ENCODE measurements at places on chromosomes 13 and 19.

GRCh38 chr13:111971891-111972780 lies 94.8 kb upstream of the SOX1 start:
- no peak for DNase-seq

GRCh38 chr13:99351772-99352171 lies 44.6 kb upstream of the GPR183 start:
- DNase-seq = peak; percentile 47

GRCh38 chr19:18478545-18479311 lies 40.8 kb upstream of the ISYNA1 start:
- DNase-seq = peak; percentile 86

DNA sequence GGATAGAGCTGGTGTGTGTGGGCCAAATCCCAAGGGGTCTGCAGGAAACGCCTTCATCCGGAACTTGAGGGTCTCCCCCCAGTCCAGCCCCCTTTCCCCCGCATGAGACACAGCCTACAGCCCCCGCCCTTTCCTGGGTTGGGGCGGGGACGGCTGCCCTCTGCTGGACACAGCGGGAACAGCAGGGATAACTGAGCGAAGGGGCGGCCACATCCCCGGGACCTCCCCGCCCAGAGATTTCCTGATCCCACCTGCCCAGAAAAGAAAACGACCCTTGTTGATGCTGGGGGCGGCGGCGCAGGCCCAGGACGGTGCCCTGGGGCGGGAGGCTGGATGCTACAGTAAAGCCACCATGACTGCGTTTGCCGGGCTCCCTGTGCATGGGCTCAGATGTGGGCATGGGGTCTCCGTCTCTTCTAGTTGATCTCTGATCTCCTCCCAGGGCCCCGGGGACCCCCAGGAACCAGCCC lies 14.2 kb downstream of the ONECUT3 start:
- peak; percentile 68 for DNase-seq

DNA sequence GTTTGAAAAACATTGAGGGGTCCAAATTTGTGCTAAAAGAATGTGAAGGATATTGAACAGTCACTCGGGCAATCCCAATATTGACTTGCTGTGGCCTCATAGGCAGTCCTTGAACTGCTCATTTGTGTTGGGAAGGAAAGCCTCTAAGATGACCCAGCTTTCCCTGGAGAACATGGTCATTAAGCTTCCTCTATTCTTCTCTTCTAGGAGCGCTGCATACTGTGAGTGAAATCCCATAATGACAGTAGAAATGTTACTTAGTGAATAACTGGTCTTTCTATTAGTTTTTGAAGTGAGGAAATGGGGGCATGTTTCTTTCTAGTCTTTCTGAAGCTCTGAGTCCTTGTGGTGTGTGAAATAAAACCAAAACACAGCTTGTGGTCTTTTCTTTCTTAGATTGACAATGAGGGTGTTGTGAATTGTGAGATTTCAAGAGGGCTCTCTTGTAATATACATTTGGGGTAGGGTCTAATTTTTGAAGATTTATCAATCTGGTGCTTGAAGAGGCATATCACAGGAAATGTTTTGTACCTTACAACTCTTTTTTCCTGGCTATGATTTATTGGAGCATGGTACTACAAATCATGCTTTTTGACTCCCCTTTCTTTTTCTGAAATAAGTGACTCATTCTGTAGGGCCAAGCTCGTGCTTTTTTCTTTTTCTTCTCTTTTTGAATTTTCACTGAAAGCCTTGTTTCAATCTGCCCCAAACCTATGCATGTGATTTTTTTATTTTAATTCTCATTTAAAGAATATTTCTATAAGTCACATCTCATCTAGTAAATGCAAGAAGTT lies 250.8 kb downstream of the OXGR1 start:
- DNase-seq = no peak

- DNase-seq = peak; percentile 87
These were observed 25.7 kb upstream of the TPTE2 start for GRCh38 chr13:19586904-19587634.
